Panc1 (cell line): ENCODE measurements at places on chromosomes 11 and 22. TPM values are rescaled to one million over a fixed set of nuclear protein-coding genes. Genes with fewer than 3 reads are reported as not detected.

DNA sequence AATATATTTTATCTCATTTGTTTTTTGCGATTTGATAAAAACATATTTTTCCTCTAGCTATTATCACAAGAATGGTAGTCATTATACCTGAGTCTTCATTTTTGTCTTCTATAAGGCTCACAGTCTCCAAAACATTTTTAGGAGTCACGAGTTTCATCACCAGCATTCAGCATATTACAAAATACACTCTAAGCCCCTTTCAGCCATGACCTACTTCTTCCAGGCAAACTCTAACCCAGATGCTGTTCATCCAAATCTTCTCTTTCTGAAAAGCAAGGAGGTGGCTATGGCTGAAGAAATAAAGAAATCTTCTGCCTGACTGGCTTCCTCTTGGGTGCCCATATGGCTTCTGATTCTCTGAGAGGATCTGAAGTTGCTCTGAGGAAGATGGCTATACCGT lies 35.7 kb upstream of the USP47 start:
- no peak for DNase-seq

The KIAA1671 gene
- total RNA-seq = 48.1 TPM

The DEFB131B gene
- total RNA-seq = not detected

DNA sequence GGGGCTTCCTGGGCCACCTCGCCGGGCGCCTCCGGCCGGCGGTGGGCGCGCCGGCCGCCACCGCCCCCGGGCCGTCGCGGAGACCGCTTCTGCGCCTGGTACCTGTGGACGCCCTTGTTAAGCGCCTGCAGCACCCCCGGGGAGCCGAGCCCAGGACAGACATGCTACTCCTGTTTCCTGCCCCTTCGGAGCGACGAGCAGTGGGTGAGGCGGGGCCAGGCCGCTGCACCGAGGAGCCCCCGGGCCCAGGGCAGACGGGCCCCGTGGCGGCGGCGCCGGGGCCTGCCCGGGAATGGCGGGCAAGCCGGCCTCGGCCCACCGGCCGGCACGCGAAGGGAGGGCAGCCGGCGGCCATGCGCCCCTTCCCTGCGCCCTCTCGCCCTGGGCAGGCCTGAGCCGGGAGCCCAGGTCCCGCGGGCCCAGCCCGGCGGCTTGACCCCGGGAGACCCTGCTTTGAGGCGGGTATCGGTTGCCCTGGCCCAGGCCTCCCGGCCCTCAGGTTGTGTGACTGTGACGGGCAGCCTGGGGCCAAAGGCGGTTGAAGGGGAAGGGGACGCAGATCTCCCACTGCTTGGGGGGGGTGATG lies 789 bp upstream of the KDM2A start:
- DNase-seq = no peak

GRCh38 chr11:47940904-47941649 lies 39.3 kb upstream of the PTPRJ start:
- no peak for DNase-seq
